ENCODE measurements at places on chromosomes 2 and 18.
A peak's percentile ranks its signal among the peaks of the same experiment; 100 is the strongest.

- peak; percentile 33 for DNase-seq
These were observed at the start of gene KCNG3 for GRCh38 chr2:42493468-42494354. Gene KCNG3, minus strand, starts transcription at chr2:42493982. Its CDS starts 481 bp downstream, at chr2:42493501.

DNA sequence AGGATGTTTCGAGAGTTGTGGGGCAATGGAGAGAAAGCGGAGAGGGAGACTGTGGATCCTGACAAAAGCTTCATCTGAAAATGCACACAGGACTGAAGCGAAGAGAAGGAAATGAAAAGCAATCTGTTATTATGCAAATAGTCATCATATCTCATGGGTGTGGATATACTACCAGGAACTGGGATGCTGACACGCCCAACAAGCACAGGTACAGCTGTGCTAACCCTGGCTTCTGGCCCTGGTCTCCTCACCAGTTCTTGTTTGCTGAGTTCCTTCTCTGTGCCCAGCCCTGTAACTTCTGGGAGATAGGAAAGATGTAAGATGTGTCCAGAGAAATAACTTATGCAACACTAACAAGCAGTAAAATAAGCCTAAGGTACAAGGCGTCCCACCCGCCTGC, 358.8 kb downstream of the CMPK2 start:
- no peak for DNase-seq

DNA sequence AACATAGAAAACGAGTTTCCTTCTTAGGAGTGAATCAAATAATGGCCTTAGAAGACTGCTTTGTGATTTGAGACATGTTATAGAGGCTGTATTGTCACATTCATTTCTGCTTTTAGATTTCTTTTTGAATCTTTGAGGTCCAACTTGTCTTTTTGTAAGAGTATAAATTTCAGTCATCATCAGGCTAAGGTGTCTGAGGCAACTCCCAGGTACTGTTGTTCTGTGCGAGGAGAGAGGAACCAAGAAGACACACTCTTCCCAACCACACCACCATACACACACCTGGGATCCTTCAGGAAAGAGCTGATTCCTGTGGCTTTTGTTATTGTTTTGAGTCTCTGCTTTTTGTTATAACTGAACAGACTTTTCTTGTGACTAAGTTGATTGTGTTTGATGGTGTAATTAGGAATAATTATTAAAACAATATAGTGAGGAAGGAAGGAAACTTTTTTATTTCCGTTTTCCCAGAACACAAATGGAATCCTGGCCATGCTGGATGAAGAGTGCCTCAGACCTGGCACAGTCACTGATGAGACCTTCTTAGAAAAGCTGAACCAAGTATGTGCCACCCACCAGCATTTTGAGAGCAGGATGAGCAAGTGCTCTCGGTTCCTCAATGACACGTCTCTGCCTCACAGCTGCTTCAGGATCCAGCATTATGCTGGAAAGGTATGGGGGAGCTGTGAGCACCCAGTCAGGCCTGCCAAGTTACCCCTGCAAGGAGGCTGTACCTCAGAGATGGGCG, 140.4 kb downstream of the MYO1B start:
- DNase-seq: no peak

DNA sequence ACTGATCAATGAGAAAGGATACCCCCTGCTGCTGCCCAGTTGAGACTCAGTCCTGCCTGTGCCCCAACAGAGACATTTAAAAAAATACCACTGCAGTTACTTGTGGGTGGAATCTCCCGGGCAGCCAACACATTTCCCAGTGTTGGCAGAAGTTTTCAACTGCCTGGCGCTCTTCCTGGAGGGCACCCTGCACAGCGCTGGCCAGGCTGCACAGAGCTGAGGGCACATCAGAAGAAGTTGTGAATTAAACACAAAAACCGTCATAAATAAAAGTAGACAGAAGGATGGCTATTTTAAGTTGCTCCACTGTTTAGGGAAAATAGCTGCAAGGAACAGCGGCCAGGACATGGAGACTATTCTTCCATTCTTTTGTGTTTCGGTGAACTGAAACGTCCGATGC, 110.2 kb upstream of the THOC1 start:
- no peak for DNase-seq

- no peak for DNase-seq
These were observed 15.7 kb upstream of the MYO3B start for GRCh38 chr2:170162271-170162632.

DNA sequence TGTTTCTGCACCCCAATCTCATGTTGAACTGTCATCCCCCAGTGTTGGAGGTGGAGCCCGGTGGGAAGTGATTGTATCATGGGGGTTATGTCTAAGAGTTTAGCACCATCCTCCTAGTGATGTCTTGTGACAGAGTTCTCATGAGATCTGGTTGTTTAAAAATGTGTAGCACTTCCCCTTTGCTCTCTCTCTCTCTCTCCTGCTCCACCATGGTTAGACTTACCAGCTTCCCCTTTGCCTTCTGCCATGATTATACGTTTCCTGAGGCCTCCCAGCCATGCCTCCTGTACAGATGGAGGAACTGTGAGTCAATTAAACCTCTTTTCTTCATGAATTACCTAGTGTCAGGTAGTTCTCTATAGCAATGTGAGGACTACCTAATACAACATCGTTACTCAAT, 396.9 kb upstream of the LRATD1 start:
- no peak for DNase-seq

GRCh38 chr18:32730620-32731091, 42.2 kb downstream of the KLHL14 start:
- DNase-seq: no peak

DNA sequence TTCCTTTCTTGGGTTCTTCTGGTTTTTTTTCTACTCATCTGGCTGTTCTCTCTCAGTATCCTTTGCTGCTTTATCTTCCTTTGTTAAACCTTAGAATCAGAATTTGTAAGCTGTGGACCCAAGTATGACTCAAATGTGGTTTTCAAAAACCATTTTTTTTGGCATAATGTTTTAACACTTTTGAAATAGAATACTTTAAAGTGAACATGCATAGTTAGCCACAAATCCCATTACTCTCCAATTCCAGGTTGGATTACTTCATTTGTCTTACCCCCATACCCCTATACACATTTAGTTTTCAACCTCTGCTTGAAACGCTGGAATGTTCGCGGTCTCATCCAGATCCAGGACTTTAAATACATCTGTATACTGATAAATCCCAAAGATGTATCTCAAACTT, 29.1 kb downstream of the ALMS1 start:
- DNase-seq: no peak

- no peak for DNase-seq
These were observed 172.1 kb downstream of the RNF144A start for GRCh38 chr2:7089284-7089683.

DNA sequence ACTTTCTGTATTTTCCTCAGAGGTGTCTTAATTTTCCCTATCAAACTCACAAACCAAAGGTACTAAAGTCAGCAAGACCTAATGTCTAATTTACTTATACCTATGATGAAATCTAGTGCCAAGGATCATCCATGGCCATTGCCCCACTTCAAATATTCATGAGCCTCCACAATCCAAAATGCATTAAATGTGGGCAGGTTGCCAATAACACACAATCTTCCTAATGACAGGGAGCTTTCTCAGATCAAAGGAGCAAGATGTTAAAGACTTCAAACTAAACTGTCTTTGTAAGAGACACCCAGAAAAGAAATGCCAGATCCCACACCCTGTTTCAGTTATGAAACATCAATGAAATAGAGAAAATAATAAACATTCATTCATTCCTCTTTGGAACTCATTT, 143.2 kb downstream of the TMEFF2 start:
- DNase-seq: no peak

- DNase-seq: no peak
These were observed 63.7 kb upstream of the OTOF start for GRCh38 chr2:26541401-26542193.

DNA sequence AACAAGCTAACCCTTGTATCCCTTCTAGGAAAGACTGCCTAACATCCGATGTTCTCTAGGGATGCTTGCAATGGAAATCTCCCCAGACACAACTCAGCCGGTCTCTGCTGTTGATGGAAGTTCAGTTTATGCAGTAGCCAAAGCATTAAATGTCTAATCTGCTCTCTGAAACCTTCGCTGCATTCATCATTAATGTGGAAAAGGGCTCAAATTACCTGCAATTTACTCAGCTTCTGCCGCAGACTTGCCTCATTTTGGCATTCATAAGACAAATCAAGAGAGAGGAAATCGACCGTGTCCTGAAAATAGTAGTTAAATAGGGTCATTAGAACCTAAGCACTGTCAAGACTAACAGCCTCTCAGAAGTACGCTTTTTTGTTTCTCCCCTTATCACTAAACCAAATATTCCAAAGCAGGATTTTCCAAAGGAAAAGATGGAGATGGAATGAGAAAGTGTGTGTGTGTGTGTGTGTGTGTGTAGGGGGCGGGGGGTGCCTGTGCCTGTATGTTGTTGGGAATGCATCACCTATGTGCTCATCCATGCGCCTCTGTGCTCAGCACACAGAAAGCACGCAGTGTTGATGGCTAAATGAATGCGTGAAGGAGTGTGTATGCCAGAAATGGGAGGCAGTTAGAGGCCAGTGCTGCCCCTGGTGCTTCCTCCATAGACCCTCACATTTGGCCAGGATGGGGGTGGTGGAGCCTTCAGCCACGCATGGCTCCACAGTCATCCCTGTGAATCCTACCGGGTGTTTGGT, 7.4 kb downstream of the LCT start:
- DNase-seq: no peak

DNA sequence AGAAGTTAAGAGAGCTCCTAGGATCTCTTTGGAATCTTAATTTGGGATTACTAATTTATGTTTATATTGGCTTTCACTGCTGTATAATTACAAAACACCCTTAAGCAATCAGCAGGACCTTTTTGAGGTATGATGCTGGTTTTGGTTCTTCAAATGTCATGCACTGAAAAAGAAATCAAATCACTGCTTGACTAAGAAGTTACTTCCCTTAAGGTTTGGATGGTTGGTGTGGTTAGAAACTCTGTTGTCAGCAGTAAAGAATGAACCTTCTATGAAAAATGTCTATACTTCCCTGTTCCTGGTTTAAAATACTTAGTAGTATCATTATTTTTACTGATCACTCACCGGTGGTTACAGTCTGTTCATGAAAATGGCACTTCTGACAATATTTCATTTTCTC, 5.5 kb downstream of the COLEC12 start:
- DNase-seq: no peak

DNA sequence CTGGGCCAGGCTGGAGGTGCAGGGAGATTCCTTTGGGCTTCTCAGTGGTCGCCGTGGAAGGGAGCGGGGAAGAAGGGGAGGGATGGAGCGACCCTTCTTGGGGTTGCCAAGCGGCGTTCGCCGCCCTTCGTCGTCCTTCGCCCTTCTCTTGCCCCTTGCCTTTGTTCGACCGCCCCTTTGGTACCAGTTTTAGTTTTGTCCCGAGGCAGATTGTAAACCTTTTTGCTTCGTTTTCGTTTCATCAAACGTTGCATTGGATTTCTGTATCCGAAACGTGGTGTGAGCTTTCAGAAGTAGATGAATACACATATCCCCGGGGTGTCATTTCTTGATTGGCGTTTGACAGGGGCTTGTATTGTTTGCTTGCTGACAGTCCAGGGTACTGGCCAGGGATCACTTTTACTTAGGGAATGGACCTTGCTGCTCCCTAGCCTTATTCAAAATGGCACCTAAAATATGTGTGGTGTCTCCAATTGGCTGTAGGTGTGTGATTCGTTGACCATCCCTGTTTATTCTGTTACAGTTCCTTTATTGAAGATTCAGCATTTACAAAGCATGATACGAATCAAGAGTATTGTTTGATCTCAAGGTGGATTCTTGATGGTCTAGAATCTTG, 788 bp downstream of the USP14 start:
- peak; percentile 13 for DNase-seq

DNA sequence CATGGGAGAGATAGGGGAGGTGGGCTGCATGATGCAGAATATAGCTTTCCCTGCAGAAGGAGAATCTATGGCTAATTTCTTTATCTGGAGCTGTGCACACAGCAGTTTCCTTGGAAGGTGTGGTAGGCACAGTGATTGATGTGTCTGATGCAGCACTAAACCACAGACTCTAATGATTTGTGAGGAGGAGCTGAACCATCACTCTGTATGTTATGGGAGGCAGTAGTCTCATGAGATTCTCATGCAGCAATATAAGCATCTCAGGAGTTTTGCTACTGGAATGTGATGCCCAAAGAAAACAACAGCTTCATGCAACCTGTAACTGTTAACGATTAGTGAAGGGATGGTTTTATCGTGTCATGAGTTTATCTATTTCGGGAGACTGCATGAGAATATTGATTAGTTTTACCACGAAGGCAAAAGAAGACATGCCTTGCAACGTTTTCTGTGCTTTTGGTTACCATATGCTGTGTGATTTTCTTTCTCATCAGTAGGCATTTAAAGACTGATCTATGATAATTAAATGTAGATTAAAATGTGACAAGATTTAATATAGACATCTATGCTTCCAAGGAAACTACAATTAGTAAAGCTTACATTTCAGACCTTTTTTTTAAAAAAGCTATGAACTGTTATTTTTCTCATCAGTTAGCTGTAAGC, 286.8 kb downstream of the ARL6IP6 start:
- DNase-seq: no peak

DNA sequence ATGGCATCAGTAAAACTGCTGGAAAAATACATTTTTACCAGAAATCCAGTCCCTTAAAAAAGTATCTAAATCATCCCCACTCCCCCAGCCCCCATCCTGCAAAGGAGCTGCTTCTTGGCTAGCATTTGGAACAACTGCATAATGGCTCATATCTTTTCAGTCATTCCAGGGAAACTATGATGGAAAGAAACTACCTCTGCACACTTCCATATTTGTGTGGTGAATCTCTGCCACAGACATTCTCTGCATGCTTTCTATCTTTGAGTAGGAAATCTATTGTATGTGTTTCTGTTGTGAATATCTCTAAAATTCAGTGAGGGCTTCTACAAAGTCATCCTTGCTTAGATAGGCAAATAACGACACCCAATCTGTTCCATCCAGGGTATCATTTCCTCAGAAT, 632.3 kb downstream of the LRP1B start:
- DNase-seq: no peak

DNA sequence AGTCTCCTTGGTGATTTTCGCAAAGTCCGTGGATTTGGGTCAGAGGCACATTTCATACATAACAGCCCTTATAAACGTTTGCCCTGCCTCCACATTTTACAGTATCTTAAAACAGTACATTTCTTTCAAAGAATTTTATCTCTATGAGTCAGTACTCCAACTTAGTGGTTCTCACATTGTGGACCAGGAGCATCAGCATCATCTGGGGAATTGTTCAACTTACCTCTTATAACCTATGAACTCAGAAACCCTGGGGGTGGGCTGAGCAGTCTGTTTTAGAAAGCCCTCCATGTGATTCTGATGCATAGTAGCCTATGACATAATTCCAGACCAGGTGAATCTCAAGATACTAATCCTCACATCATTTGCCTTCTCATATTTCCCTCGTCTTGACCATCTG, 12.4 kb downstream of the SUPT7L start:
- DNase-seq: no peak
